ENCODE measurements at places on chromosomes 1 and 21. TPM values are rescaled to one million over a fixed set of nuclear protein-coding genes. Genes with fewer than 3 reads are reported as not detected.
A peak's percentile ranks its signal among the peaks of the same experiment; 100 is the strongest.

- H3K27ac ChIP-seq, result no peak overlapping the region
- H3K4me1 ChIP-seq, result no peaks in the 10 kb centered on the region
- H3K27me3 ChIP-seq, result no peaks in the 10 kb centered on the region
- no peak for DNase-seq
Measured at GRCh38 chr21:14991957-14992356, 72.8 kb downstream of the NRIP1 start.

DNA sequence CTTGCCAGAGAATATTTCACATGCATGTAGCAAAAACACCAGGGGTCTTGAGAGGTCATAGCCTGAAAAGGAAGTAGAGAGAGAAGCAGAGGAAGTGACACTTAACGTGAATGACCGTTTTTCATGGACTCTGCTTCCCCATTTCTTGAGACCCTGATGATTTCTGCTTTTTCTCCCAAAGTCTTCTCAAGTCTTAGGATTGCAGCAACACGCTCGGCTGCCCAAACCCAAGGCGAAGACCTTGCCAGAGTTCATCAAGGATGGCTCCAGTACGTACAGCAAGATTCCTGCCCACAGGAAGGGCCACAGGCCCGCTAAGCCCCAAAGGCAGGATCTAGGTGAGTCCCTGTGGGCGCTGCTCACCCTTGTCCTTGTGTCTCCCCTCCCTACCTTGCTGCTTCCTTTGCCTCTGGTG, 12.8 kb downstream of the THEMIS2 start:
- no peaks in the 10 kb centered on the region for H3K4me1 ChIP-seq
- no peak for DNase-seq
- H3K36me3 ChIP-seq, result no peaks in the 10 kb centered on the region
- no peak overlapping the region for H3K4me3 ChIP-seq
- peak overlapping the region; percentile 53 for H3K27ac ChIP-seq
- H3K27me3 ChIP-seq, result no peaks in the 10 kb centered on the region

DNA sequence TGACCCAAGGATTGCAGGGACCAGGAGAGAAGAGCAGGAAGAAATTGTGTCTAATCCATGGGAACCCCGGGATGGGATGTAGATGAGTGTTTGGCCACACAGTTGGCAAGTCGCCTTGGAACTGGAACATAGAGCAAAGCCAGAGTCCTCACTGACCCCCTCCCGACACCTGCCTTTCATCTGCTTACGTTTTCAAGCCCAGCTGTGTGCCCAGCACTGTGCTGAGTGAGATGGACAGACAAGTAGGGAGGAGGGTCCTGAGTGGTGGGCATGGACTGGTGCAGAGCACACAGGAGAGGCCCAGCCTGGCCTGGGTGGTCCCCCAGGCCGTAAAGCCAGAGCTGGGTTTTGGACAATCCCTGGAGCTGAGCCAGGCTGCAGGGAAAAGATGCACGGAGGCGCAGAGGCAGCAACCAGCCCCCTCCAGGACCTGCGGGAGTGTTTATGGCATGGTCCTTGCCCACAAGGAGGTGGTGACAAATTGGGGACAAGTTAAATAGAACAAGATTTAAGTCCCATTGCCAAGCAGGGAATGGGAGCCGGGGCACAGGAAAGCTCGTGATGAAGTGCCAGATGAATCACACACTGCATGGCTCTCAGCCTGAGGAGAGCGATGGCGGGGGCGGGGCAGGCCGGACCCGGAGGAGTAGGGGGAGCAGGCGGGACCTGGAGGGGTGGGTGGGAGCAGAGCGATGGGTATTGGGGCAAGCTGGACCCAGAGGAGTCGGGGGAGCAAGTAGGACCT, 157.8 kb upstream of the VAMP3 start:
- no peaks in the 10 kb centered on the region for H3K27me3 ChIP-seq
- no peak overlapping the region for H3K4me3 ChIP-seq
- no peaks in the 10 kb centered on the region for H3K36me3 ChIP-seq
- no peak for DNase-seq
- H3K4me1 ChIP-seq, result no peaks in the 10 kb centered on the region
- no peak overlapping the region for H3K27ac ChIP-seq

DNA sequence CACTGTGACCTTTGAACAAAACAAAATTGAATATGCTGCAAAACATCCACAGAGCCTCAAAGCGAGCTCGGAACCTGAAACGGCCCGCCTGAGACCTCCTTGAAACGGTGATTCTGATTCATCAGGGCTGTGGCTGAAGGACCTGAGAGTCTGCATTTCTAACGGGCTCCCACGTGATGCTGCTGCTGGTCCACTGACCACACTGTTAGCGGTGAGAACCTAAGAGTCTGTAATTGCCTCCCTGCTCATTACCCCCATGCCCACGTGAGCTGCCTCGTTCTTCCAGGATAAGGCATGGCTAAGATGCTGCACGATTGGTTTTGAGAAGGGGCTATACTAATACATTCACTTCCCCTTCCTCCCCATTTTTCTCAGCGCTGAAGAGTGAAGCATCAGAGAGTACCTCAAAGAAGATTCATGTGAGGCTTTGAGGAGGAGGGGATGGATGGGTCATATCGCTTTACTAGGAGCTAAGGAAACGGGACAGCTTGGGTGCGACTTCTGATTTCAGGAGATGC, 9.7 kb downstream of the TLR5 start:
- DNase-seq, result no peak
- H3K4me1 ChIP-seq, result peaks cover 16% of the 10 kb centered on the region
- H3K27me3 ChIP-seq, result no peaks in the 10 kb centered on the region
- no peaks in the 10 kb centered on the region for H3K36me3 ChIP-seq
- H3K4me3 ChIP-seq, result no peak overlapping the region

- H3K27me3 ChIP-seq, result no peaks in the 10 kb centered on the region
- no peaks in the 10 kb centered on the region for H3K36me3 ChIP-seq
- no peak overlapping the region for H3K27ac ChIP-seq
- no peak for DNase-seq
- peaks cover 6% of the 10 kb centered on the region for H3K4me1 ChIP-seq
Measured at GRCh38 chr1:208503787-208504186, 259.6 kb upstream of the PLXNA2 start.

DNA sequence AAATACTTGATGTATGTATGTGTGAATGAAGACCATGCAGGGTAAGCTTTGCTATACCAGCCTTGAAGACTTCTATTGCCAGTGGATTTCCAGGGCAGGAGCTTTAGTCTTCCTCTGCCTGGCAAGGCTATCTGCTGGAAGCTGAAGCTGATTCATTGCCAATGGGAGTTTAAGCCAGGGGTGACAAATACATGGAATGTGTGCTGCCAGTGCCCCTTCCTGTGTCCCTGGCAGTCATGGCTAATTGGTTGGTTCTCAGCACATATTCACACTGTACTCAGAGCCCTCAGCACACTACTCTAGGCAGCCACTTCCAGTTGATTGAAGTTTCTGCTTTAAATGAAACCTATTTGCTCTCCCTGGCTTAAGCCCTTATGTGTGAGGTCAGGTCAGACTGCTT, 1.5 kb downstream of the ZSCAN20 start:
- H3K36me3 ChIP-seq, result no peaks in the 10 kb centered on the region
- H3K27me3 ChIP-seq, result no peaks in the 10 kb centered on the region
- H3K4me1 ChIP-seq, result peaks cover 12% of the 10 kb centered on the region
- no peak overlapping the region for H3K27ac ChIP-seq
- no peak for DNase-seq

- H3K36me3 ChIP-seq, result no peaks in the 10 kb centered on the region
- peaks cover 17% of the 10 kb centered on the region for H3K4me1 ChIP-seq
- no peak overlapping the region for H3K4me3 ChIP-seq
- peak overlapping the region; percentile 65 for H3K27ac ChIP-seq
- peak; percentile 44 for DNase-seq
Measured at GRCh38 chr1:18907021-18907916, 4.9 kb upstream of the ALDH4A1 start.

- H3K4me1 ChIP-seq, result peaks cover 8% of the 10 kb centered on the region
- H3K4me3 ChIP-seq, result no peak overlapping the region
- peak; percentile 59 for DNase-seq
- H3K36me3 ChIP-seq, result no peaks in the 10 kb centered on the region
Measured at GRCh38 chr21:33894736-33895288, 20.8 kb downstream of the ATP5PO start.

DNA sequence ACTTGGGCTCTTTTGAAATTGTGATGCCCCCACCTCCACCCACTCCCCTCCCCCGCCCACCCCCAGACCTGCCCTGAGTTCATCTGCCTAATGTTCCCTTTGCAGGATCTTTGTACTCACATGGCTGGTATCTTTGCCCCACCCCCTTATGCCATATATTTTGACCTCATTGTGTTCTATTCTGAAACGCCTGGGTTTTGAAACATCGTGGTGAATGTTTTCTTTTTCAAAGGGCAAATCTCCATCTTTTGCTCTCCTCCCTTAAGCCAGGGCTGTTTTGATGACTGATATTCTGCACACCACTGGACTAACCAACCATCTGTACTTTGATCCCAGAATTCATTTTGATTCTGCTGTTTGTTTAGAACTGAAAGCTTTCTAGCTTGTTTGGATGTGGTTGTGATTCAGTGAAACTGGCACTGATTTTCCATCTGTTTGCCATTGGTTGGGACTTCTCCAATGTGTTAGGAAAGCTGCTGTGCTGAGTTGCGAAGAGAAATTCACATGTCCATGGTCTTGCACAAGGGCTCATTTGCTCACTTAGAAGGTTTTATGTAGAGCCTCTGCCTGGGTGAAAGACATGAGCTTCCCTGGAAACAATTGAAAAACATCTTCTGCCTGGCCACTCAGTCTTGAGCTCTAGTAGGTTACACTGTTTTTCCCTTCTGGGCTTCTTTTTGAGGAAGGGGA, 16.5 kb downstream of the SMAP2 start:
- peak; percentile 41 for DNase-seq
- H3K27ac ChIP-seq, result peak overlapping the region; percentile 81
- H3K27me3 ChIP-seq, result no peaks in the 10 kb centered on the region
- H3K4me1 ChIP-seq, result peaks cover 36% of the 10 kb centered on the region
- no peaks in the 10 kb centered on the region for H3K36me3 ChIP-seq
- H3K4me3 ChIP-seq, result no peak overlapping the region

GRCh38 chr1:61618193-61618592, 106.7 kb downstream of the TM2D1 start:
- no peak overlapping the region for H3K27ac ChIP-seq
- no peak for DNase-seq
- no peak overlapping the region for H3K4me3 ChIP-seq
- no peaks in the 10 kb centered on the region for H3K27me3 ChIP-seq
- no peaks in the 10 kb centered on the region for H3K4me1 ChIP-seq

- H3K4me1 ChIP-seq, result no peaks in the 10 kb centered on the region
- no peak overlapping the region for H3K4me3 ChIP-seq
- DNase-seq, result no peak
- no peak overlapping the region for H3K27ac ChIP-seq
Measured at GRCh38 chr1:21756393-21757089, 26.4 kb downstream of the USP48 start.

DNASE2B gene
- 1.9 TPM for total RNA-seq

GREM2 gene
- total RNA-seq, result 3.5 TPM

PDE4B gene
- total RNA-seq, result 14.8 TPM

EDARADD gene
- not detected for total RNA-seq

ESPN gene
- total RNA-seq, result 40.2 TPM

MSH4 gene
- total RNA-seq, result 0.48 TPM

UQCRH gene
- total RNA-seq, result 575 TPM

TENT5C gene
- 19.7 TPM for total RNA-seq

OMA1 gene
- 6.4 TPM for total RNA-seq

MYCBP gene
- total RNA-seq, result 9.4 TPM

MR1 gene
- 4.1 TPM for total RNA-seq

S100A5 gene
- total RNA-seq, result not detected

Measured in transverse colon (tissue), 4 donors.